ENCODE measurements at places on chromosomes 5 and 9.

GRCh38 chr9:129709438-129710168 lies 43.2 kb downstream of the PTGES start:
- H3K4me1 ChIP-seq: peaks cover 16% of the 10 kb centered on the region
- DNase-seq: no peak
- no peaks in the 10 kb centered on the region for H3K36me3 ChIP-seq

DNA sequence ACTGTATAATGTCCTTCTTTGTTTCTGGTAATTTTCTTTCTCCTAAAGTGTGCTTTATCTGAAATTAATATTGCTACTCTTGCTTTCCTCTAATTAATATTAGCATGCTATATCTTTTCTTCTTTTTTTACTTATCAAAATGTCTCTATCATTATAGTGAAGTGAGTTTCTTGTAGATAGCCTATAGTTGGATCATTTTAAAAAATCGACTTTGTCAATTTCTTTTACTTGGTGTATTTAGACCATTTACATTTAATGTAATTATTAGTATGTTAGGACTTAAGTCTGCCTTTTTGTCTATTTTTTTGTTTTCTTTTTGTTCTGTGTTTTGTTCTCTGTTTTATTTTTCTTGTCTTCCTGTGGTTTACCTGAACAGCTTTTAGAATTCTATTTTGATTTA lies 35.4 kb upstream of the RNF130 start:
- no peak overlapping the region for H3K4me3 ChIP-seq
- no peak overlapping the region for H3K27ac ChIP-seq
- no peaks in the 10 kb centered on the region for H3K4me1 ChIP-seq
- no peak for DNase-seq
- no peaks in the 10 kb centered on the region for H3K27me3 ChIP-seq

GRCh38 chr5:138666226-138666742 lies 86.9 kb upstream of the CTNNA1 start:
- H3K36me3 ChIP-seq: no peaks in the 10 kb centered on the region
- no peaks in the 10 kb centered on the region for H3K27me3 ChIP-seq
- peaks cover 9% of the 10 kb centered on the region for H3K4me1 ChIP-seq
- DNase-seq: no peak
- no peak overlapping the region for H3K4me3 ChIP-seq

DNA sequence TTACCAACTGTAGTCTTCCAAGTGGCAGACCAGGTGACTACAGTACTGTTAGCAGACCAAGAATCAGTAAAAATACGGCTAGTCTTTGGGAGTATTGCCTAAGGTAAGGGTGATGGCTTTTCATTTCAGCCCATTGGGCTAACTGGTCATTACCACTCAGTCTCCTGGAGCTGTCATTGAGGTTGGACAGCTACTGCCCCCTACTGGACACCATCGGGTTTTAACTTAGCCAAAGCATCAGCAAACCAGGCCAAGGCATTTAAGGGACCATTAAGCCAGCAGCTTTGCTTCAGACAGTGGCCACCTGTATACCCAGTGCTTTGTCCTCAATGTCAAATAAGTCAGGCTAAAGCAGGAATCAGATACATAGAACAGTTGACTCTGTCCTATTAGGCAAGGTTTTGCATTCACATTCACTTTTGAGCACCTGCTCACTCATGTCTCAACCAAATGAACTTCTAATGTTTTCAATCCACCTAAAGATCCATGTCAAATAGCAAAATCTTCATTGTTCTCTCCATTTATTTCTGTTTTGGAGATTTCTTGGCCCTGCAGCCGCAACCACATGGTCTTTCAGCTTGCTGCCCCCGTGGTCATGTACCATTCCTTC lies 117.2 kb downstream of the INVS start:
- H3K4me3 ChIP-seq: no peak overlapping the region
- H3K4me1 ChIP-seq: no peaks in the 10 kb centered on the region
- H3K27me3 ChIP-seq: no peaks in the 10 kb centered on the region
- no peak overlapping the region for H3K27ac ChIP-seq
- peak; percentile 42 for DNase-seq

- no peak overlapping the region for H3K27ac ChIP-seq
- H3K27me3 ChIP-seq: no peaks in the 10 kb centered on the region
- DNase-seq: no peak
- no peaks in the 10 kb centered on the region for H3K36me3 ChIP-seq
- H3K4me3 ChIP-seq: no peak overlapping the region
Observed at GRCh38 chr9:130292106-130292505, 26.5 kb downstream of the HMCN2 start.

DNA sequence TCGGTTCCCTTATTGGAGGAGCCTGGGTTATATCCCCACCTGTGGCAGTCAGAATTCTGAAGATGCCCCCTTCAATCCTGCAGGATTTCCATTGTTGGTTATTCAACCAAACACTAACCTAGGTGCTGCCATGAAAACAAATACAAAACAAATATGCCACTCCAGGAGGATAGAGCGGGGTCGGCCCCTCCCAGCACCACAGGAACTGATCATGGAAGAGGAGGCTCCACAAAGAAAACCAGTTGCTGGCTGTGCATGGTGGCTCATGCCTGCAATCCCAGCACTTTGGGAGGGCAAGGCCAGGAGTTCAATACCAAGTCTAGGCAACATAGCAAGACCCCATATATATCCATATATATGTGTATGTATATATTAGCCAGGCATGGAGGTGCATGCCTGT lies 13.2 kb upstream of the ADGRD2 start:
- no peaks in the 10 kb centered on the region for H3K36me3 ChIP-seq
- DNase-seq: no peak
- H3K27ac ChIP-seq: no peak overlapping the region
- no peaks in the 10 kb centered on the region for H3K4me1 ChIP-seq

Data from neuronal stem cell (in vitro differentiated cells).